ENCODE measurements at places on chromosomes 13 and 19.
A peak's percentile ranks its signal among the peaks of the same experiment; 100 is the strongest.

- DNase-seq = no peak
Observed at GRCh38 chr13:57627663-57628062, 3.9 kb upstream of the PCDH17 start.

DNA sequence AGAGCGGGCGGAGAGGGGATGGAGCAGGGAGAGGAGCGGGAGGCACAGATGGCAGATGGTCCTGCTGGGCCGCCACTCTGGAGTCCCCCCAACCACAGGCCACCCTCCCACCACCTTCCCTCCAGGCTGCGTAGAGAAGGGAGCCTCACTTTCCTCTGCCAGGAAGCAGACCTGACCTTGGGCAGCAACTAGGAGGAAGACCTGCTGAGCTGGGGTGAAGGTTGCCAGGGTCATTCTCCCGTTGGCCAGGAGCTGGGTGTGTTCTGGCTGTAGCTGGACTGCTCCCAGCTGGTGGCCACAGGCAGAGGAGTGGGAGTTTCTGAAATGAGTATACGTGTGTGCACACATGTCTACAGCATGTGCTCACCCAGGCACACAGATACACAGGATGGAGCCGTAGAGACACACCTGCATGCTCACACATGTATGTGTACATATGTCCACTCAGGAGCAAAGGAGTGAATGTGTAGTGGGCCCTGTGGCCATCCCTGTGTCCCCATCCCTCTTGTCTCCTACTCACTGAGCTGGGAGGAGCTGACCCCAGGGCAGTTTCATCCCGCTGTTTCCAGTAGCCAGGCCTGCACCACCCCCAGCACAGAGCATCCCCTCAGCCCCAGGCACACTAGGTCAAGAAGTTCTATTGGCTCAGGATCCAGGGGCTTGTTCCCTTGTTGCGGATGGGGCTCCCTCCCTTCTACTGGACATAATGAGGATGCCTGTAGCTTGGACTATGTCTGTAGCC is 53.0 kb downstream of the CHST8 start:
- DNase-seq = no peak

DNA sequence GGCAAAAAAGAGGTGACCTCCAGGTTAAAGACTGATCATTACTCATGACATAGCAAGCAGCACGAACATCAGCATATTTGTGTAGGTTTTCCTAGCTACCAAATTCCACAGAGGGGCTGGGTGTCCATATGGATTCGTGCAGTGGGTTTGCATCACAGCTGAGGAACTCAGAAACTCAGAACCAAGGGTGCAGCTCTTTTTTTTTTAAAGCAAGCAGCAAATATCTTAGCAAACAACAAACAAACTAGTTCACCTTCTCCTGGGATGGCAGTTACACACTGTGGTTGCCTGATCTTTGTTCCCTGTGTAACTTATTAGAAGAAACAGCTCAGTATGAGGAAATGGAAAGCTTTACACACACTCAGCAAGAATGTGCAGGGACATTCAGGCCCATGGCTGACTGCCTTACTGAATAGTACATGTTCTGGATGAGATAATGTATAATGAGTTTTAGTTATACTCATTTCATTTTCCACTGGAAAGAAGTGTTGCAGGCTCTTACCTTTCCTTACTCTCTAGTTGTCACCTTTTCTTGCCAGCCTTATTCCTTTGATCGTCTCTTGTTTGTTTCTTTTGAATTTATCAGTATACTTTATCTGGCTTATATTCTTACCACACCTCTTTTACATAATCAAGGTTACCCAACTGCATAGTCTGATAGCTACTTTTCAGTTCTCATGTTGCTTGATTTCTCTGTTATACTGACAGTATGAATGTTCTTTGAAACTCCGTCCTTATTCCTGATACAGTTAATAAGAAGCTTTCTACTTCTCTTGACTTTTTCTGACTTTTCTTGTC is 4.3 kb downstream of the NDFIP2 start:
- DNase-seq = no peak

DNA sequence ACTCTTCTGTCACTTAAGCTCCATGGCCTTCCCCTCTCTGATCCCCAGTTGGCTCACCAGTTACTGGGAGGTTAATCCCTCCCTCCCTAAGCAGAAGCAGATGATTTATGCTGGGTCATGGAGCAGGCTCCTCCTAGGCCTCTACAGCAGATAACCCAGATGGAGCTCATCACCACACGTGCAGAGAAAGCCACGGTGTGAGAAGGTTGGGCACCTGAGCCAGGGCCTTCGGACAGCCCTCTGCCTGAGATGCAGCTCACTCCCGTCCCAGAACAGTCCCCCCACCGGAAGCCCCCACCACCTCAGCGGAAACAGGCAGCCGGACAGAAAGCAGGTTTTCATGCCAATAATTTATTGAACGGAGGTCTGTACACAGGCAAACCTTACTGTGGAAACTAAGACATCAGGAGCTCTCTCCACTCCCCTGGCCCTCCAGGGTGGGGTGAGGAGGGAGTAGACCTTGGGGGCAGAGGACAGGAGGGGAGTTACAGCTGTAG is 9.8 kb downstream of the ZNF526 start:
- DNase-seq = no peak

DNA sequence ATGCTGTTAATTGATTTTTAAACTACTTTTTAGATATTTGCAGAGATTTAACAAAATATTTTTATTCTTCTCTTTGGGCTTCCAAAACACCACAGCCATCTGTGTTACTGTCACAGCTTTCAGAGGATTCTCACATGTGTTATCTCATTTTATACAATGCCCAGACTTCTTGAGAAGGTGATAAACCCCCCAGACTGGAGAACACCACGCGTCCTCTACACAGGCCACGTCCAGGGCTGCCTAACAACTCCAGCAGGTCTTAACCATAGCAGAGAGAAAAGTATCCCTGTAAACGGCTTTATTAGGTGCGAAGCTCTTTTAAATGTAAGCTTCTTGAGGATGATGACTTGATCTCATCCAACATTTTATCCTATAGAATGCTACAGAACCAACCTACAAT is 2.0 kb downstream of the GPR183 start:
- no peak for DNase-seq

- DNase-seq = no peak
Observed at GRCh38 chr13:114087430-114087829, 45.0 kb downstream of the RASA3 start.

- no peak for DNase-seq
Observed at GRCh38 chr19:23254141-23254910, 4.1 kb upstream of the ZNF724 start.

DNA sequence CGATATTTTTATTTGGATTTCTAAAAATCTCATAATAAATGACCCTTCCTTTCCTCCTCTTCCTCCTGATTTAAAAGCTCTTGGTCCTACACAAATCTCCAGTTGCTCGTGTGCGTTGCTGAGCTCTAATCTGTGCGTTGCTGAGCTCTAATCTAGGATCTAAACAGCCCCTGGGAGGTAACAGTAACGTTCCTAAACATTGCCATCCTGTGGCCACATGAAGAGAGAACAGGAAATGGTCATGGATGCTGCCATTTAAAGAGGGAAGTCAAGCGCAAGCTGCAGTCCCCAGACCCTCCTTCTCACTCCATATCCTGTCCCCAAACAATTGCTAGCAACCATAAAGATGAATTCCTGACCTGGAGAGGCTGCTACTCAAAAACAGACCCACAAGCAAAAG is 170.8 kb downstream of the NUFIP1 start:
- no peak for DNase-seq

- no peak for DNase-seq
Observed at GRCh38 chr13:108963846-108964600, 334.6 kb downstream of the MYO16 start.

DNA sequence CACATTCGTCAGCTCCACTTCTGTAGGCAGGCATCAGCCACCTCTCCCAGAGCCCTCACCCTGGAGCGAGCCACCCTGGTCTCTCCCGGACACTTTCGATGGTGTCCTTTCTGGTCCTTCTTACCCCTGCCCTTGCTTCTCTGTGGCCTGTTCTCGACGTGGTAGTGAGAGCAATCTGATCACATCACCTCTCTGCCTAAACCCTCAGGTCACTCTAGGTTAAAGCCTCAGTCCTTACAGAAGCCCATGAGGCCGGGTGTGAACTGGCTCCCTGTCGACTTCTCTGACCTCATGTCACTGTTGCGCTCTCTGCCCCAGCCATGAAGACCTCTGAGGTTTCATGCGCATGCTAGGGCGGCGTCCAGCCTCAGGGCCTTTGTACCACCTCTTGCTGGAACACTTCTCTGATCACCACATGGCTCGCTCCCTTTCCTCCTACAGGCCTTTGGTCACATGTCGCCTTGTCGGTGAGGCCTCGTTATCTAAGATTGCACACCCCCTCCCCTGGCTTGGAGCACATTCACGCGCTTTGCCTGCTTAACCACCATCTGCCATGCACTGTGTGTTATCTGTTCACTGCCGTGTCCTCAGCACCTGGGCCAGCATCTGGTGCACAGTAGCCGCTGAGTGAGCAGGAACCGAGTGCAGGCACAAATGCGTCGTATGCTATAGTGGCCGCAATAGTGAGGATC is 101.5 kb downstream of the DPF1 start:
- DNase-seq = no peak

- DNase-seq = no peak
Observed at GRCh38 chr13:44921931-44922758, 67.1 kb downstream of the NUFIP1 start.

GRCh38 chr13:108674346-108674745 is 44.9 kb downstream of the MYO16 start:
- no peak for DNase-seq

GRCh38 chr13:32031025-32031814 is at the start of gene FRY:
TSS of gene FRY (plus strand) at chr13:32031774. CDS start at chr13:32031796, 22 bp downstream.
- DNase-seq = peak; percentile 51

- peak; percentile 38 for DNase-seq
Observed at GRCh38 chr13:111216166-111216960, 101.3 kb downstream of the ARHGEF7 start.

- DNase-seq = no peak
Observed at GRCh38 chr13:98216711-98217285, 39.7 kb upstream of the RNF113B start.

DNA sequence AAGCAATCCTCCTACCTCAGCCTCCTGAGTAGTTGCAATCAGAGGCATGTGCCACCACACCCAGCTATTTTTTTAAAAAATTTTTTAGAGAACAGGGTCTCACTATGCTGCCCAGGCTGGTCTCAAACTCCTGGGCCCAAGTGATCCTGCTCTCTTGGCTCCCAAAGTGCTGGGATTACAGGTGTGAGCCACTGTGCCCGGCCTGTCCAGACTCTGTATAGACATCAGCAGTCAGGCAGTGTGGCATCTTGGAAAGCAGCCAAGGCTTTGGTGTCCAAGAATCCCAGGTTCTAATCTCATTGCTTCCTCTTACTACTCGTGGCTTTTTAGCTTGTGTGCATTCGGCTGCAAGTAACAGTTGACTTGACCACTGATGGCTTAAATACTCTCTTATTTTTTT is 43.4 kb downstream of the BICRA start:
- DNase-seq = no peak

DNA sequence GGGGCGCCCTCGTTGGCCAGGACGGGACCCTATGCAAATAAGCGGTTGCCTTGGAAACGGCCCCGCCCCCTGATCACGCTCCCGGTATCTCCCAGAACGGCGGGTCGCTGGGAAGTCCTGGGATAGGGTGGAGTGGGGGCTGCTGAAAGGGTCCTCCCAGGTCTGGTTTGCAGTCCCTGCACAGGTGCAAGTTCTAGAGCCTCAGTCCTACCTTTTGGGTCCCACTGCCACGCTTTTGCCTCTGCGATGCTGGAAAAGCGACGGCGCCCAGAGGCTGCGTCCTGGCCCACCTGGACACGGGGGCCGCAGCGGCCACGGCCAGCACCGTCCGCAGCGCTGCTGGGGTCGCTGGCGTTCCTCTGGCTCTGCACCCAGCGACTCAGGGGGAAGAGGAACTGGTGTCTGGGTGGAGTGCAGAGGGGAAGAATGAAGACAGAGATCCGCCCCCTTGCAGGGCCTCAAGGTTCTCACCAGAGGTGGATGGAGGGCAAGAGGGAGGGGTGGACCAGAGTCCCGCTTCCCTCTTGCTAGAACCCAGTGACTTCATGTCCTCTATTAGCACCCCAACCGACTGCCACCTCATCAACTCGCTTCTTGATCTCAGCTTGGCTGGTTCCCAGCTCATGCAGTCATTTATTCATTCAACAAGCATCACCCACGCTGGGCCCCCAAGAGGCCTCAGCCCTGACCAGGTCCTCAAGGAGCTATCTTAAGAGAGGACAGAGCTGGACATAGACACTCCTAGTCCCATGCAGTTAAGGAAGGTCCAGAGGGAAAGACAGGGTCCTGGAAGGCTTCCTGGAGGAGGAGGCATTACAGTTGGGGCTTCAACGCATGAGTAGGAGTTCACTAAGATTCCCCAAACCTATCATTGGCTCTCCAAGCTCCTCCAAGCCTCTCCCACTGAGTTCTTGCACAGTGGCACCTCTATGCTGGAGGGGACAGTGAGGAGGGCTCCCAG is at the start of gene LRRC25:
TSS of gene LRRC25 (minus strand) at position 381 of the 961 bp plus-strand sequence. CDS start 659 bp downstream, outside the sequence.
- DNase-seq = no peak

- DNase-seq = no peak
Observed at GRCh38 chr19:55550321-55550650, 4.9 kb upstream of the SBK3 start.

DNA sequence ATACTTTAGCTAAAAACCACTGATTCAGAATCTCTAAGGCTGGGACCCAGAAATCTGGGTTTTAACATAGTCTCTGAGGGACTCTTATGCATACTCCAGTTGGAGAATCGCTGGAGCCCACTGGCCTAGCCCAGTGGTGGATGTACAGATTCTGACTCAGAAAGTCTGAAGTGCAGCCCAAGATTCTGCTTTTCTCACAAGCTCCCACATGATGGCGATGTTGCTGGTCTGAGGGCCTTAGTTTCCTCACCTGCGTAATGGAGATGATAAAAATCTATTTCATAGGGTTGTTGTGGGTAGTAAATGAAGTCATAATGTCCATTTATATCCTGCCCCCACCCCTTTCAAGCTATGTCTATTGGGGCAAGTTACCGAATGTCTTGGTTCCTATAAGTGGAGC is 7.7 kb upstream of the CDADC1 start:
- peak; percentile 41 for DNase-seq

- no peak for DNase-seq
Observed at GRCh38 chr13:31094331-31095015, 67.2 kb downstream of the HSPH1 start.

DNA sequence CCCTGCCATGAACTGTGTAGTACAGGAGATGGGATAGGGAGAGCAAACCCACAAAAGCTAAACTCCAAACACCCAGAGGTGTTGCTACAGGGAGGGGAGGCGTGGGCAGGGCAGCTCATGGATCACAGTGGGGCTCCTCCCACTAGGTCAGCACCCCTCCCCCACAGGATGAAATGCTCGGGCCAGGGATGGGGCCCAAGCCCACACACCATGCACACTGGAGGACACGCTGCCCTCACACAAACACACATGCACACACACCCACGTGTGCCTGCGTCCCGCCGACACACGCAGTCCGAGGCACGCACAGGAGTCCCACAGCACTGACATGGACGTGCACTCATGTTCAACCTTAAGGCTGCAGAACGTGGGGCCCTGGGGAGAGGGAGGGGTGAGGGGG is 6.0 kb upstream of the CCNP start:
- no peak for DNase-seq

- DNase-seq = no peak
Observed at GRCh38 chr13:30580852-30581502, 36.7 kb upstream of the USPL1 start.

DNA sequence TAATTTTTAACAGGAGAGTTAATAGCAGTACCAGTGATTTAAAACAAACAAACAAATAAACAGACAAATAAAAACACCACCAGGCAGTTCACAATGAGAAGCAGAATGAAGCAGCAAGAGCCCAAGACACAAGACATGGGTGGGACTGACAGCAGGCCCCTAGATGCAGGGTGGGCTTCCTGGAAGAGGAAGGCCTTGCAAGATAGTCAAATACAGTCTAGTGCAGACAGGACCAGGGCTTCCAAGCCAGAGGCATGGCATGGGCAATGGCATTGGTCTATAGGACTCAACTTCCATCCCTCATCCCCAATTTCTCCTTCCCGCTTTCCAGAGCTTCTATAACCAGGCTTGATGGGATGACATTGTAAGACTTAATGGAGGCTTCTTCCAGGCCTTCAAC is 645.1 kb downstream of the UQCRFS1 start:
- DNase-seq = no peak

Data from activated naive CD4-positive, alpha-beta T cell treated with Interleukin-2 at 50 U/mL for 16 hours (primary cell).